ENCODE measurements at places on chromosomes 1 and 21. TPM values are rescaled to one million over a fixed set of nuclear protein-coding genes. Genes with fewer than 3 reads are reported as not detected.

DNA sequence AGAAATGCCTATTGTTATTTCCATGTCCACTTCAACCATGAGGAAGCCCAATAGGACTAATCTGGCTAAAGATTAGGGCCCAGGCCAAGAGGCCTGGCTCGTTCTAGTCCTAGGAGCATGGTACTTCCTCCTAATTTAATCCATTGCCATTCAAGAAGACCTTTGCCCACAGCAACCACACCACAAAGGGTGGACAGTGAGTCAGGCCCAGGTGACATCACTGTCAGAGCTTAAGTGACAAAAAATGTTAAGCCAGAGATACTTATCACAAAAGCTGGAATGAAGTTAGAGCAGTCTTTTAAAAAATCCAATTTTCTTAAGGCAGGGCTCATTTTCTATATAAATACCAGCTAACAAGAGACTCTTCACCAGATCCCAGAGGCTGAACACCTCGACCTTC lies at the start of gene SPRR3:
TSS of gene SPRR3 (plus strand) at position 368 of the 400 bp plus-strand sequence. CDS start 1,272 bp downstream, outside the sequence.
- no peak for DNase-seq

DNA sequence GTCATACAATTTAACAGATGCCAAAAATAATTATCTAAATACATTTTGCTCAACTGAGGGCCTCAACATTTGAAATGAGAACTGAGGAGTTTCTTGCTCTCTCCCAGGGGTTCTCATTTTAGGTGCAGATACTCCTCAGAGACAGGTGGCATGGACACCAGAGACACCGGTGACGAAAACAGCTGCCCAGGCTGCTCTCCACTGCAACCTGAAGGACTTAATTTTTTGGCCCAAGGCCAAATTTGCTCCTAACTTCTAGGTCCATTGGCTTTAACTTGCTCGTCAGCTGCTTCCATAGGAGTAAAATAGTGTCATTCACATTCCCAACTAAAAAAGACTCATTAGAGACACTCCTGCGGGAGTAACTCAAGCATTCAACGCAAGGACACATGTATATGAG lies 87.0 kb downstream of the NRIP1 start:
- no peak for DNase-seq

Gene CAMTA1
- 52.0 TPM for total RNA-seq

DNA sequence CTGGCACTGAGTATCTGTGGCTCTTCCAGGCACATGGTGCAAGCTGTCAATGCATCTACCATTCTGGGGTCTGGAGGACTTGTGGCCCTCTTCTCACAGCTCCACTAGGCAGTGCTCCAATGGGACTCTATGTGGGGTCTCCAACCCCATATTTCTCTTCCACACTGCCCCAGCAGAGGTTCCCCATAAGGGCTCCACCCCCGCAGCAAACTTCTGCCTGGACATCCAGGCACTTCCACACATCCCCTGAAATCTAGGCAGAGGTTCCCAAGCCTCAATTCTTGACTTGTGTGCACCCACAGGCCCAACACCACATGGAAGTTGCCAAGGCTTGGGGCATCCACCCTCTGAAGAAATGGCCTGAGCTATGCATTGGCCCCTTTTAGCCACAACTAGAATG lies 18.8 kb downstream of the ODF2L start:
- no peak for DNase-seq

DNA sequence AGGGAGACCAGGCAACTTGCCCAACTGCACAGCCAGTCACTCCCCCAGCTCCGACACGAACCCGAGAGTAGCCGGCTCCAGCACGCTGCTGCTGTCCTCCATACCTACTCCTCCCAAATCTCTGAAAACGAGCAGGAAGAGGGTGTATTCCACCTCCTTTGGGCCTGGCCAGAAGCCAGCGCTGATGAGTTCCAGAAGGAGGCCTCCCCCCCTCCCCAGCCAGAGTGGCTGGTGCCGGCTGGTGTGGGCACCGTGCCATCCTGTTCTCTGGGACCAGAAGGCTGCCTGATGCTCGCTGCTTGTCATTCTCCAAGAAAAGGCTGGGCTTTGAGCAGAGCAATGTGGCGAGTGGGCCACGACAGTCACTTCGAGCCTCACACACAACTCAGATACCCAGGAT lies 22.2 kb downstream of the KCNN3 start:
- no peak for DNase-seq

DNA sequence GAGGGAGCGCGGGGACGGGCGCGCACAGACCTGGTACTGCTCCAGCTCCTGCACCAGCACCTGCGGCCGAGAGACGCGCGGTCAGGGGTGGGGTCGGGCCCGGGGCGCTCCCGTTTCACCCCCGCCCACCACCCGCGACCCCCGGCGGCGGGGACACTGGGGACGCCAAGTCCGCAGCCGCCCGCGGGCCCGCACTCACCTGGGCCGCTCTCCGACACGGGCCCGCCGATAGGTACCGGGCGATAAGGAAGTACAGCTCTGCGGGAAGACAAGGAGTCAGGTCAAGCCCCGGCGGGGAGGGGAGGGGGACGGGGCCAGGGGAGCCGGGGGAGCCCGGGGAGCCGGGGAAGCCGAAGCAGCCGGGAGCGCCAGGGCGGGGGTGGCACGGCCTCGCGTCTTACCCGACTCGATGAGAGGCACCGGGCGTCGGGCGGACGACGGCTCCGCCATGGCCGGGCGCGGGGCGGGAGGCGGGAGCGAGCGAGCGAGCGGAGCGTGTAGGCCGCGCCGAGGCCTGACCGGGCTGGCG lies 326 bp downstream of the BRWD1 start:
- DNase-seq, result peak; percentile 70

Gene APOBEC4
- total RNA-seq, result not detected

DNA sequence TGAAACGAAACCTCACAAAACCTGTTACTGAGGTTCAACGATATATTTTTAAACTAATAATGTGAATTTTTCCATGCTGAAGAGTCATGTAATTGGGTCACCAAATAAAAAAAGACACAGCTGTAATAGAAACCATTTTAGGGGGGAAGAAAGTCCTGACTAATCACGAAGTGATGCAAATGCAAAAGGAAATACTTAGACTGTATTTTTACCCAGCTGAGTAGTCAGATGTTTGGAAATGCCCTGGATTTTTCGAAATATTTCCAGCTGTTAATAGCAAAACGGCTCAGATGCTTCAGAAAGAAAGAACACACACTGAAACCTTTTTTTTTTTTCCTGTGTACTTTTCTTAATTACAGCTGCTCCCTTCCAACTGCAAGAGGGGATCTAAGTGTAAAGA lies 210.3 kb downstream of the SETD4 start:
- DNase-seq, result no peak

GRCh38 chr1:54002544-54003248 lies 15.3 kb downstream of the LDLRAD1 start:
- DNase-seq, result no peak

- DNase-seq, result no peak
These were observed 12.7 kb downstream of the CDCA8 start for GRCh38 chr1:37704966-37705365.

GRCh38 chr1:8562881-8563865 lies 245.3 kb downstream of the SLC45A1 start:
- DNase-seq, result no peak

- DNase-seq, result no peak
These were observed 158.5 kb downstream of the TSEN15 start for GRCh38 chr1:184210031-184210430.

Gene MTARC1
- total RNA-seq, result 12.7 TPM

GRCh38 chr1:18794051-18794450 lies 65.4 kb downstream of the TAS1R2 start:
- no peak for DNase-seq

DNA sequence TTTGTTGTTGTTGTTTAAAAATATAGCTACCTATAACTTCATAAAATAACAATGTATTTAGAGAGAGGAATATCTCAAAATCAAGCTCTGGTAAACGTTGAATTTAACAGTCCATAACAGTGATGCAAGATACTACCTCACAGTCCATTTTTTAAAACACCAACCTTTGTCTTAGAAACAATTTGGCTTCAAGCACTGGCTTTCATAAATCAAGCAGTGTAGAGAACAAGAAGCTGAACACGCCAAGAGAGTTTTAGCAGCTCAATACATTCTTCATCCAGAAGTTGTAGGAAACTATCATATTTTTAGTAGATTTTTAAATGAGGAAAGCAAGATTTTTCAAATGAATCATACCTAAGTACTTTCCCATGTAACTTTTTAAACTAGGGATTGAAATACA lies 334.3 kb upstream of the ADAMTS5 start:
- DNase-seq, result no peak

Gene FTCD
- total RNA-seq, result not detected

DNA sequence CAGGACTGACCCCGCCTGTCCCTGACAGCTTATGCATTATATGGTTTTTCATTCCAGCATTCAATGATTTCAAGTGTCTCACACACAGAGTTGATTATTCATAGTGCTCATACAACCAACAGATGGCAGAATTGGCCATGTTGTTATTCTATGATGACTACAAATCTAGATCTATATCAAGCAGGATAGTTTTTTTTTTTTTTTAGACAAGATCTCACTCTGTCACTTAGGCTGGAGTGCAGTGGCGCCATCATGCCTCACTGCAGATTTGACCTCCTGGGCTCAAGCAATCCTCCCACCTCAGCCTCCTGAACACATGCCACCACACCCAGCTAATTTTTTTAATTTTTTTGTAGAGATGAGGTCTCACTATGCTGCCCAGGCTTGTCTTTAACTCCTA lies 40.1 kb upstream of the LRRC8D start:
- no peak for DNase-seq

Gene PLEKHG5
- 99.1 TPM for total RNA-seq

Gene ACTL8
- total RNA-seq, result not detected

GRCh38 chr1:63917571-63918417 lies 144.0 kb downstream of the ROR1 start:
- no peak for DNase-seq

- no peak for DNase-seq
These were observed 112.8 kb downstream of the SIM2 start for GRCh38 chr21:36811762-36812161.

Gene SLC16A4
- 0.52 TPM for total RNA-seq

Gene KRTAP10-3
- 1.1 TPM for total RNA-seq

DNA sequence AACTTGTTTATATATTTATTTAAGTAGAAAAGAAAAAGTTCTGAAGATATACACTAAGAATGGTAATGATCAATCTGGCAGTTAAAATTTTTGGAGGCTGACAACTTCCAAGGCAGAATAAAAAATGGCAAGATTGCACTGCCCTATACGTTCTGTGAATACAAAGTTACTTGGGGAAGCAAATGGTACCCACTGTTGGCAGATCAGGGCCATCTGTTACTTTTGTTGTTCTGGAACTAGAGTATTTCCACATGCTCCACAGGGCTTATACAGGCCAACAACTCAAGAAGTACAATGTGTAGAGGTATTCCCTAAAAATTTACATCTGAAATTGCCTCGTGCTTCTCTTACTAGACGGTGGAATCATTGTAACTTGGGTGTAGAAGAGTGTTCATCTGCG lies 53.2 kb downstream of the AHCTF1 start:
- DNase-seq, result no peak

Gene SLC25A33
- total RNA-seq, result 4.2 TPM

DNA sequence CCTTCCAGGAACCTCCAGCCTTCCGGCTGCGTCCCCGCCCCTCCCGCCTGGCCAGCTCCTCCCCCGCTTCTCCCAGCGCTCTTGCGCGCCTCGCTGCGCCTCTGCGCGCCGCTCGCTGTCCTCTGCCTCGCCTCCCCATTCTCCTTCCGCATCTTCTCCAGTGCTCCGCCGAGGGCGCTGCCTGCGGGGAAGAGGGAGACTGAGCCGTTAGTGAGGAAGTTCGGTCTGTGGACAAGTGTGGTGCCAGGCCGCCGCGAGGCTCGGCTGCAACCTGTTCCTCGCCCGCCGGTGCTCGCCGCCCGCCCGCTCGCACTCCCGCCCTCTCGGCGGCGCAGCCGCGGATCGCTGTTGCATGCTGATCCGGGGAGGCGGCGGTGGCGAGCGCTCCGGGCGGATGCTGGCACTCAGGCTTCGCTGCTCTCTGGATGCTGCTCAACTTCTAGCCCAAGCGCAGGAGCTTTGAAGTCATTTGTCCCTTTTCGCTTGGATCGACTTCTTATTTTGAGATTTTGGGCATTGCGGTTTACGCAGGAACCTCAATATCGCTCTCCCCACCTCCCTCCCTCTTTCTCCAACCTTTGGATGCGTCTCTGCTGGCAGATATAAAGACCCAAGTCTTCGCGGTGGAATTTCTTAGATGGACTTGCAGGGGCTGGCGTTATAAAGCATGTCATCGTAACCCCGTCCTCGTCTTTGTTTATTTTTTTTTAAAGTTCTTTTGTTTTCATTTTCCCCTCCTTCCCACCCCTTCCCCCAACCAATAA lies 614 bp upstream of the CACNA1E start:
- DNase-seq, result no peak

DNA sequence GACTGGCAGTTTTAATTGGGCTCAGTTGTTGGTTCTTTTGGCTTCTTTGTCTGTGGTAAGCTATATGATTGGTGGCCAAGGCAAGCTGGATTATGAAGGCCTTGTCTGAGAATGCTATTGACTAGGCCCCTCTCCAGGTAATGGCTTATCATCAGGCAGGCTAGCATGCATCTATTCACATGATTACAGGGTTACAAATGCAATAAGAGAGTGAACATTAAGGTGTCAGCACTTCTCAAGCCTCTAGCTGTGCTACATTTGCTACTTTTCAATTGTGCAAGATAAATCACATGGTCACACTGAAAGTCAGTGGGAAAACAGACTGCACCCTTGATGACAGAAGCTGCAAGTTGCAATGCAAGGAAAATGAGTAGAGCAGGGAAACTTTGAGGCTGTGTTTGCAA lies 550.9 kb upstream of the TMPRSS15 start:
- DNase-seq, result no peak

Gene CFAP57
- total RNA-seq, result 0.10 TPM

DNA sequence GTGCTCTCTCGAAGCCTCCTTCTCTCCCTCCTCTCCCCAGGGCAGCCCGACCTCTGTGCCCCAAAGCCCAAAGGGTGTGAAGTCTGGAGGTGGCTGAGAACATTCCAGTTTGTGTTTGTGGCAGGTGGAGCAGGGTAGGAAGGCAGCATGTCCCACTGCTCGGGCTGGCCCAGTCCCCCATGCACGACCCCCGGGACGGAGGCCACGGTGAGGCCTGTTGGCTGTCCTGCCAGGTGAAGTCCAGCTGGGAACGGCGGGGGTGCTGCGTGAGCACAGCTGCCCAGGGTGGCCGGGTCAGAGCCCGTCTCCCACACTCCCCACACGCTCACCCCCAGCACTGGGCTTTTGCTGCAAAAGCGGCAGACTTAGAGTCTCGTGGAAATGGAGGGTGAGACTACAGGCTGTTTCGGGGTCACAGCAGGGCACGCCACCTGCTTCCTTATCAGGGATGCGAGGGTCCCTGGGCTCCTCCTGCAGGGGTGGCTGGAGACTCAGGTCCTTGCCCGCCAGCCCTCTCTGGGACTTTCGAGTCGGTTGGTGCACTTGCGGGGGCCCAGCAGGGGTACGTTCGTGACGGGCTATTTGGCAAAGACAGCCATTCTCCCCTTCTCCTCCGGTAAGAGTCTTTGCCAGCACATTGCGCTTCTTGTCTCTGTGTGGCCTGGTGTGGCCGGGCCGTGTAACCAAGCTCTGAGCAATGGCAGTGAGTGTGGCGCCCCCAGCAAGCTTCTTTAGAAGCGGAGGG lies 40.3 kb downstream of the MORN1 start:
- DNase-seq, result peak; percentile 54

All from suprapubic skin (tissue), 4 donors.